ENCODE measurements at places on chromosomes 12 and 14. TPM values are rescaled to one million over a fixed set of nuclear protein-coding genes. Genes with fewer than 3 reads are reported as not detected.

Gene UNC79
- not detected for total RNA-seq

DNA sequence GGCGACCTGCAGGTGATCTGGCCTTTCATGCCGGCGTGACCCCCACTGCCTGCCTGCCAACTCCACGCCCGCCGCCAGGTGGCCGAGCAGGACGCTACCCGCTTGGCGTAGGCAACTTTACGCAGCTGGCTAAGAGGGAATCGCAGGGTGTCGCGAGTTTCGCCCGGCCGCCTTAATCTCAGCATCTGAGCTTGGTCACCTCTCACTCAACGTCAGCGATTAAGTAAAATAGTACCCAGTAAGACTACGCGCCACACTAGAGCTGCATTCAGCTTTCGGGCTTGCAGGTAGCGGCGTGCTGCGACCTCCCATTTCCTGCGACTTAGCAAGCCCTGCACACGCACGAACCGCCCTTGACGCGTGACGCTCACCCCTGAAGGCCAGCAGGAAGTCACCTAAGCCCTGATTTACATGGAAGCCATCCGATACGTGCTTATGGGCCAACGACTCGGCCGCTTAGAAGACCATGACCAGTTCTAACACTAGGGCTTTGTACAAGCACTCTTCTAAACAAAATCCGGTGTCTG is 33.2 kb downstream of the WBP11 start:
- H3K36me3 ChIP-seq, result peaks cover 6% of the 10 kb centered on the region
- peak overlapping the region; percentile 70 for H3K4me3 ChIP-seq
- H3K27ac ChIP-seq, result peak overlapping the region; percentile 93
- H3K4me1 ChIP-seq, result peaks cover 39% of the 10 kb centered on the region
- H3K27me3 ChIP-seq, result no peaks in the 10 kb centered on the region
- DNase-seq, result peak; percentile 89

DNA sequence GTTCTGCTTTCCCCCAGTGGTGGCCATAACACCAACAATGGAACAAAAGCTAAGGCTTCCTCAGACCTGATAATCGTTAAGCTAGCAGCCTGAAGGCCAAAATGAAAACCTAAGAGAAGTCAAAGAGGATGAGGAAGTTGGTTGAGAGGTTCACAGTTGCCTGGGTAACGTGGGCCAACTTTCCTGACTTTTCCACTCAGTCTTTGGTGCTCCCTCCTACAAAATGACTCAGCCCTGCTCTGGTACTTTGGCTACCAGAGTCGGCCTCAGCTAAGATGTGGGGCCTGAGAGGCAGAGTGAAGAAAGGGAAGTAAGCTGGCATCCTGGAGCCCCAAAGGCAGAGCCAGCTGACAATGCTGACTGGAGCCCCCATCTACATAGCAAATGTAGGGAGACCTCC is 14.9 kb upstream of the FKBP11 start:
- DNase-seq, result no peak
- H3K4me1 ChIP-seq, result peaks cover 15% of the 10 kb centered on the region
- no peak overlapping the region for H3K4me3 ChIP-seq
- H3K27ac ChIP-seq, result no peak overlapping the region
- H3K27me3 ChIP-seq, result no peaks in the 10 kb centered on the region

DNA sequence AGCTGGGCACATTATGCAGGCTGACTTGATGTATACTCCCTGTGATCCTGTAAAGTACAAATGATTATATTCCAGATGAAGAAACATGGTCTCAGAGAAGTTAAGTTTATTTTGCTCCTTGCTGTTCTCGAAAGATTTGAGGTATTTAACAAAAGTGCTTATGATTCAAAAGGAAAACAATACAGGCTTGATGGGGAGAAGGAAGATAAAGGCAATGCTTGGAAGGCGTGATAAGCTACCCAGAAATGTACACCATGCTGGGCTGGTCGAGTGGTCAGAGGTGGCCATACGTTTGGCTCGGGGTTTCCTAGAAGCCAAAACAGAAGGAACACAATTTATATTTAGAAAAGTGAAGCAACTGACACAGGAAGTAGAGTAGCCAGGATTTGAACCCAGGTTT is 201.0 kb downstream of the KTN1 start:
- no peaks in the 10 kb centered on the region for H3K4me1 ChIP-seq
- no peak for DNase-seq
- H3K36me3 ChIP-seq, result no peaks in the 10 kb centered on the region
- H3K4me3 ChIP-seq, result no peak overlapping the region
- H3K27ac ChIP-seq, result no peak overlapping the region

DNA sequence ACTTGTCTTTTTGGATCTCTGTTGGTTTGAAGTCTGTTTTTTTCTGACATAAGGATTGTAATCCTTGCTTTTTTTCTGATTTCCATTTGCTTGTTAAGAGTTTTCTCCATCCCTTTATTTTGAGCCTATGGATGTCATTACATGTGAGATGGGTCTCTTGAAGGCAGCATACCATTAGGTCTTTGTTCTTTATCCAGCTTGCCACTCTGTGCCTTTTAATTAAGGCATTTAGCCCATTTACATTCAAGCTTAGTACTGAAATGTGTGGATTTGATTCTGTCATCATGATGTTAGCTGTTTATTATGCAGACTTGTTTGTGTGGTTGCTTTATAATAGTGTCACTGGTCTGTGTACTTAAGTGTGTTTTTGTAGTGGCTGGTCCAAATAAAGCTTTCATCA is 100.0 kb downstream of the CCDC91 start:
- no peak for DNase-seq
- H3K36me3 ChIP-seq, result no peaks in the 10 kb centered on the region
- H3K4me3 ChIP-seq, result no peak overlapping the region

DNA sequence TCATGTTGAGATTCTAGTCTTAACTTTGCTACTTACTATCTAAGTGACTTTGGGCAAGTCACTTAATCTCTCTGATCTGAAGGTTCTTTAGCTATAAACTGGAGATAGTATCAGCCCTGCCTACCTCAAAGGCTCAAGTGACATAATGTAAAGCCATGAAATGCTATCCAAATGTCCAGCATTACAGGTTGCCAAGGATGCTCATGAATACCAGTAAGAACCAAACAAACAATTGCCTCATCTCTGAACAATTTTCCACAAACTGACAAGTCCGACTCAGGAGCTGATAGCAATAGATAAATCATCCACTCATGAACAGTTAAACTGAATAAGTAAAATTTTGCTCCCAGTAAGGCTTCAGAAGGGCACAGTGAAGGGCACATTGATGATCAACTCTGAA is 51.5 kb downstream of the LMNTD1 start:
- no peak overlapping the region for H3K4me3 ChIP-seq
- H3K36me3 ChIP-seq, result no peaks in the 10 kb centered on the region
- H3K27me3 ChIP-seq, result no peaks in the 10 kb centered on the region
- no peak for DNase-seq
- H3K27ac ChIP-seq, result no peak overlapping the region

Gene TDRD9
- total RNA-seq, result 0.75 TPM

- no peaks in the 10 kb centered on the region for H3K27me3 ChIP-seq
- H3K27ac ChIP-seq, result no peak overlapping the region
- H3K4me1 ChIP-seq, result no peaks in the 10 kb centered on the region
- H3K4me3 ChIP-seq, result no peak overlapping the region
Observed at GRCh38 chr12:77772676-77773298, 57.9 kb upstream of the NAV3 start.

DNA sequence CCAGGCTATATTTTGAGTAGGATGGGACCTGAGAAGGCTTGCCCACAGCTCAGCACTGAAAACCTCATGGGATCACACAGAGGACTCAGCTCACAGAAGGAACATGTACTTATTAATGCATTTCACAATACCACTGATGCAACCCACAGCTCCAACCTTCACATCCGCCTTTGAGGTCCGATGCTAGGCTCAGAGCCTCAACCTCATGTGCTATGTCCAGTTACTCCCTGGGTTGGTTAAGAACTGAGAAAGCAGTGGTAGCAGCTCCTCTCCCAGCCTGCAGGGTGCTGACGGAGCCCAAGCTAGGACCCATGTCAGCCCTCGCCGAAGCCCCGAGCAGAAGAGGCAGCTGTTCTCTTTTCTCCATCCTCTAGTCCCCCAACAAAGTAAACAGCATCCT is 52.9 kb downstream of the SPTB start:
- DNase-seq, result no peak
- H3K4me3 ChIP-seq, result no peak overlapping the region
- H3K4me1 ChIP-seq, result peaks cover 7% of the 10 kb centered on the region
- H3K27ac ChIP-seq, result no peak overlapping the region

GRCh38 chr12:42504049-42504448 is 85.5 kb downstream of the PRICKLE1 start:
- no peaks in the 10 kb centered on the region for H3K27me3 ChIP-seq
- no peak overlapping the region for H3K27ac ChIP-seq
- H3K4me3 ChIP-seq, result no peak overlapping the region
- H3K4me1 ChIP-seq, result no peaks in the 10 kb centered on the region
- DNase-seq, result no peak

- H3K27ac ChIP-seq, result no peak overlapping the region
- no peaks in the 10 kb centered on the region for H3K36me3 ChIP-seq
- no peak overlapping the region for H3K4me3 ChIP-seq
- no peaks in the 10 kb centered on the region for H3K4me1 ChIP-seq
Observed at GRCh38 chr14:23916446-23916845, 37.1 kb upstream of the DHRS4 start.

Gene CNTN1
- total RNA-seq, result not detected

GRCh38 chr12:41970744-41971143 is 173.9 kb downstream of the GXYLT1 start:
- H3K36me3 ChIP-seq, result no peaks in the 10 kb centered on the region
- DNase-seq, result no peak
- no peaks in the 10 kb centered on the region for H3K27me3 ChIP-seq
- no peaks in the 10 kb centered on the region for H3K4me1 ChIP-seq

DNA sequence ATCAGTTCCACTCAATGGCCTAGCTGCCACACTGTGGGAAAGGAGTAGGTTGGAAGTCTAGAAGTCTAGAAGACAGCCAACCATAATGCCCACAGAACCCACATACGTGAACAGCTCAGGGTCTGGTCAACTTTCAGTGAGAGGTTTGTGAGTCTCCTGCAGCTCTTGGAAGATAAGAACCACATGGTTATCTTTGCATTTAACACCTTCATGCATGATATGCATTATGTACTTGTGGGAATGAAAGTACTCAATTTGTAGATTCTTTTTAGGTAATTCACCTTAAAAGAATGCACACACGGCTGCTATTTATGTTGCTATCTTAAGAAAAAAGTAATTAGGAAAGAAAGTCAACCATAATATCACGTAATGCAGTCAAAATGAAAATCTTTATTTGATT is 126.7 kb downstream of the ESRRB start:
- no peak for DNase-seq
- no peaks in the 10 kb centered on the region for H3K4me1 ChIP-seq
- H3K36me3 ChIP-seq, result no peaks in the 10 kb centered on the region
- H3K27me3 ChIP-seq, result no peaks in the 10 kb centered on the region
- H3K27ac ChIP-seq, result no peak overlapping the region

DNA sequence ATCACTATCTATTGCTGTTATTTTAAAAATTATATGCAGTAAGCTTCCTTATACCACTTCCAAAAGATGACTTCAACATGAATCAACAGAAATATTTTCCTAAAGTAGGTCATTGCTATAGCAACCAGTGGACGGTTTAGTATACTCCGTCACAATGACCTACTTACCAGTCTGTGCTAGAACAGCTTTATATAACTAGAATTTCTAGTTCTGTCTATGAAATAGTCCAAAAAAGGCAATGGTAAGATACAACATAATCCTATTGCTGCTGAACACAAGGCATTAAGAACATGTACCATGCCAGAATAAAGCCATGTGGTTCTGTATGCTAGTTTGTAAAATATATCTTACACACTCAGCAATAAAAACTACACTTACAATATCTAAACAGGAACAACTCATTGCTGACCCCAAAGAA is 40.7 kb upstream of the MTERF2 start:
- DNase-seq, result peak; percentile 86
- H3K36me3 ChIP-seq, result no peaks in the 10 kb centered on the region
- H3K27ac ChIP-seq, result peak overlapping the region; percentile 97

DNA sequence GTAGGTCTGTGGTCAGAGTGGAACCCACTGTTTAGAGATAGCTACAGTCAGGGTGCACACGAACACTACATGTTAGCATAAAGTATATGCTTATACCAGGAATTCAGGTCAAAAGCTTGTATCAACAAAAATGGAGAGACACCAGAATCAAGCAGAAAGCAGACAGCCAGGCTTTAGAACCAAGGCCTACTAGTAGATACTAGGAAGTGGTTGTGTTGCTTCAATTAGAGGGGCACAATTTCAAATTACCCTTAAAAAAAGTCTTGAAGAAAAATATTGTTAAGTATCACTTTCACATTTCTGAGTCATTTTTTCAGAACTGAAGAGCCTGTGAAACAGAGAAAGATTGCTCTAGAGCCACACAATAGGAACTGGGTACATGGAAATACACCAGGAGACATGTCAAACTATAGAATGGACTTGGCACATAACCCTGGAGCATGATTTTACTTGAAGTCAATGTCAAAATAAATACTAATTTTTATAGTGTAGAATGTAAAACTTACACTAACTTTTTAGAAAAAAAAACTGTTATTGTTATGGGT is 41.6 kb downstream of the LRRC9 start:
- H3K27me3 ChIP-seq, result no peaks in the 10 kb centered on the region
- no peak for DNase-seq
- H3K4me3 ChIP-seq, result no peak overlapping the region

GRCh38 chr12:20314328-20314727 is 54.0 kb upstream of the PDE3A start:
- no peaks in the 10 kb centered on the region for H3K27me3 ChIP-seq
- no peaks in the 10 kb centered on the region for H3K4me1 ChIP-seq
- DNase-seq, result no peak
- H3K4me3 ChIP-seq, result no peak overlapping the region

Gene DNAJC22
- not detected for total RNA-seq

DNA sequence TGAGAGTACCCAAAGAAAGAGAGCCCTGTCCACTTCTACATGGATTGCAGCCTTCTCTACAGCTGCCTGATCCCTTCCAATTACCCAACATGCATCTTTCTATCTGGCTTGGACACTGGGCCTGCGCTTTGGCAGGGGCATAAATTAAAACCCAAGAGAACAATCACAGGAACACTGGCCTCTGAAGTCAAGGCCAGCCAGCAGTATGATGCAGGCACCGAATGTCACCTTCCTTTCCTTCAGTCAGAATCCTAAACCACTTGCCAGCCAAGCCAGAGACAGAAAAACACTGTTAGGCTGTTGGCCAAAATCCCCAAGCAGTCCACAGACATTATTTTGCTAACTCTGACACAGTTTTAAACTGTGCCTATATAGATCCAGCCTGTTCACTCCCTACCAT is 113.7 kb downstream of the DUSP6 start:
- DNase-seq, result no peak
- no peak overlapping the region for H3K4me3 ChIP-seq
- H3K4me1 ChIP-seq, result peaks cover 7% of the 10 kb centered on the region
- H3K27me3 ChIP-seq, result no peaks in the 10 kb centered on the region

Gene PIANP
- total RNA-seq, result not detected
